ENCODE measurements at places on chromosomes 16 and 17.

DNA sequence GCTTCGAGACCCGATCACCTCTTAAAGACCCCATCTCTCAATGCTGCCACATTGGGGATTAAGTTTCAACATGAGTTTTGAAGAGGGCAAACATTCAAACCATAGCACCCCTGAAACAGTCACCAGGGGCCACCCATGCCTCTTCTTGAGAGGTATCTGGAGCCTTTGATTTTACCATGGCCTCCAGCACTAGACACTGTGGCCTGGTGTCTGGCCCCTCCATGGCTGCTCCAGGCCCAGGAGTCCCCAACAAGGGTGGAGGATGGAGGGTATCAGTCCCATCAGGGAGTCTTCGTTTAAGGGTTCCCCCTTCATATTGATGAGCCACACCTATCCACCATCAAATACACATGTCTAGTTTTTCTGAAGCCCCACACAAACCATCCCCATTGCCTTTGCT lies 66.5 kb upstream of the CDH5 start:
- no peak for DNase-seq

DNA sequence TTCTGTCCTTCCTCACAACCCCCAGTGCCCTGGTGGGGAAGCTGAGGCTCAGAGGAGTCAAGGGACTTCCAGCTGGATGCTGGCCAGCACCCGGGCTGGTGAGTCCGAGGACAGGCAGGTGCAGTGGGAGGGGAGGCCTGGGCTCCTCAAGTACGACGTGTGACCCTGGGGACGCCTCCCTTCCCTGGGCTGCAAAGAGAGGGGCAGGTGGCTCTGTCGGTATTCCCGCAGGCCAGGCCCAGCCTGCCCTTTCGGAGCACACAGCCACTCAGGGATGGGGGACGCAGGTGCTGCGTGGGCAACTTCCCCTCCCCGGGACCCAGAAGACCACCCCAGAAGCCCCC lies 33.1 kb upstream of the PVALEF start:
- no peak for DNase-seq

- peak; percentile 5 for DNase-seq
These were observed 276.5 kb downstream of the XYLT1 start for GRCh38 chr16:17194190-17194780.

DNA sequence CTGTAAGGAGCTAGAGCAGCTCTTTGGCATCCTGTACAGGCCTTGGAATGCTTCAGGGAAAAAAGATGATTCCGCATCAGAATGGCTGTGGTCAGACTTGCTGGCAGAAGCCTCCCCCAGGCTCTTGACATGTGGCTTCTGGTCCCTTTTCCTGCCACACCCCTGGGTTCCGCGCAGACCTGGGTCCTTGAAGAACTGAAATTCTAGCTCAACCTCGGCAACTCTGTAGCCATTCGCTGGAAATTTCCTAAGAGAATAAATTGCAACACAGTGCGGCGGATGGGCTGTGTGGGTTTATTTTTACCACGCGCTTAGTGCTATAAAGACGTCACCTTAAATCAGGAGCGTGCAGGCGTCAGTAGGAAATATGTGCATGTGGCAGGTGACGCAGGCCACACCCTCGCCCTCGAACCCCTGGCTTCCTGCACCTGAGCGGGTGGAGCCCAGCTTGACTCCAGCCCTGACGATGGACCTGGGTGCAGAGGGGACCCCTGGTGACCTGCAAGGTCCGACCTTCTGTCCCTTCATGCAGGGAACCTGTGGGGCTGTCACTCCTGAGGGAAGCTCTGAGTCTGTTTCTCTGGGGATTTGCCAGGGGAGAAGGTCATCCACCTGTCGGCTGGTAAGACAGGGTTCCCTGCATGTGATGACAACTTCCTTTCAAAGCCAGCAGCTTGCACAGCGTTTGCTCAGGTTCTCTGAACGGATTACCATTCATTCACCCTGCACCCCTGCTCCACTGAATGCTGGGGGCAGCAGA lies 46.3 kb downstream of the METRNL start:
- no peak for DNase-seq

- DNase-seq: no peak
These were observed 863.5 kb downstream of the KCNJ2 start for GRCh38 chr17:71032746-71033273.

- no peak for DNase-seq
These were observed 5.5 kb downstream of the DOK4 start for GRCh38 chr16:57480754-57481230.

GRCh38 chr17:57750109-57750871 lies 5.2 kb upstream of the CCDC182 start:
- DNase-seq: no peak

- no peak for DNase-seq
These were observed 447.0 kb downstream of the SOX9 start for GRCh38 chr17:72567774-72568173.

DNA sequence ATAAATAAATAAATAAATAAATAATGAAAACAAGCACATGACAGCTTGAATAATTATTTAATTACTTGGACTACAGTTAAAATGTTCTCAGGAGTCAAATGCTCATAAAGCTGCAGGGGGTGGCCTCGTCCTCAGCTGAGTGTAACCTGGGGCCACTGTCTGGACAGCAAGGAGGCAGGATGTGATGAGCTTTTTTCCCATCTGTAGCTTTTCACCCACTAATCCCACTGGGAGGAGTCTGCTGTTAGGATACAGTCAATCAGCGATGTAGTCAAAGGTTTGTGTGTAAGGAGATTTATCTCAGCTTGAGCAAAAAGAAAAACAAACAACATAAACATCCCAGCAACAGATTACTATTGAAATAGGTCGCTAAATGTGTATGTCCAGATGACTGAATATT lies 22.5 kb downstream of the ZCCHC14 start:
- no peak for DNase-seq

GRCh38 chr16:14300705-14301168 lies 229.6 kb downstream of the MRTFB start:
- peak; percentile 75 for DNase-seq

- no peak for DNase-seq
These were observed 3.1 kb downstream of the MFAP4 start for GRCh38 chr17:19383681-19384470.

GRCh38 chr17:77826132-77826873 lies 132.2 kb upstream of the TNRC6C start:
- no peak for DNase-seq

- no peak for DNase-seq
These were observed 22.1 kb downstream of the TMC7 start for GRCh38 chr16:19005561-19006445.

DNA sequence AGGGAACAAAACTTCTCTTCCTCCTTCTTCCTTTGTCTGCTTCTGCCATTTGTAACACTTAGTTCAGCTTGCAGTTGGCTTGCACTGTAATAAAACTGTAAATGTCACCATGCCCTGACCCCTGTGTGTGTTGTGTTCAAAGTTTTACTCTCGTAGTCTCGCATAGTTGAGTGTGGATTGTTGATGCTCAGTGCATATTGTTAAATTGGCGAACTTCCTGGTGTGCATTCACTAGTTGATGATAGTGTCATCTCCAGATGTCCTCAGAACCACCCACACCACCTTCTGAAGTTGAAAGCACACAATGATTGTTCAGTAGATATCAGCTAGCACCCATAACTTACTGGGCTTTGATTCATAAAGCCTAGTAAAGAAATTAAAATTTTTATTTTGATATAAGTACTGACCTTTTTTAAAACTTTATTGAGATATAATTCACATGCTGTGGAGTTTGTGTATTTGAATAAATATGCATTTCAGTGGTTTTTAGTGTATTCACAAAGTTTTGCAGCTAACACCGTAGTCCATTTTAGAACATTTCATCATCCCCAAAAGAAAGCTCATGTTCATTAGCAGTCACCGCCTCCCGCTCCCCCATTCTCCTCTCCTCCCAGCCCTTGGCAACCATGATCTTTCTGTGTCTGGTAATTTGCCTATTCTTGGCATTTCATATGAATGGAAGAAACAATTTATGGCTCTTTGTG lies 25.0 kb downstream of the USP10 start:
- no peak for DNase-seq

DNA sequence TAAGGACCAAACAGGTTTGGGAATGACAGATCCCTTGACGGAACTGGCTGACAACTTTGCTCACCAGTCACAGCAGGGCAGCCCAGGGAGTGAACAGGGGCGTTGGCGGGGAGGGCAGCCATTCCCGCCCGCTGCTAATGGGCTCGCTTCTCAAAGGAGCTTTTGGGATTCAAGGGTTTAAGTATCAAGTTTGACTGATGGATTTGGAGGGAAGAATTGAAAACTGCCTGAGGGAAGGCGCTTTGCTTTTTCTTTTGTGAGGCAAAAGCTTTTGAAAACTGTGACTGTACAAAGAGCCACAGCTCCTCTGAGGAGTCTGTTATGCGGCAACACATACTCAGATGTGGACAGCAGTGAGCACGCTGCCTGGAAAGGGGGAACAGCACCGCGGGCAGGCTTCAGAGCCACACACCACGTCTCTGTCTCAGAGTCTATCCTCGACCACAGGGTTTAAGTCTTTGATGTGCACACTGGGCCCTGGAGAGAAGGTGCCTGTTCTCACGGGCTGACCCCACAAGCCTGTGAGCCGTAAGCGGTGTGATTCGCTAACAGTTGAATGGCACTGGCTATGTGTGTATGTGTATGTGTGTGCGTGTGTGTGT lies 79.9 kb upstream of the HSBP1 start:
- no peak for DNase-seq

GRCh38 chr16:12637002-12637401 lies 166.7 kb downstream of the CPPED1 start:
- no peak for DNase-seq

DNA sequence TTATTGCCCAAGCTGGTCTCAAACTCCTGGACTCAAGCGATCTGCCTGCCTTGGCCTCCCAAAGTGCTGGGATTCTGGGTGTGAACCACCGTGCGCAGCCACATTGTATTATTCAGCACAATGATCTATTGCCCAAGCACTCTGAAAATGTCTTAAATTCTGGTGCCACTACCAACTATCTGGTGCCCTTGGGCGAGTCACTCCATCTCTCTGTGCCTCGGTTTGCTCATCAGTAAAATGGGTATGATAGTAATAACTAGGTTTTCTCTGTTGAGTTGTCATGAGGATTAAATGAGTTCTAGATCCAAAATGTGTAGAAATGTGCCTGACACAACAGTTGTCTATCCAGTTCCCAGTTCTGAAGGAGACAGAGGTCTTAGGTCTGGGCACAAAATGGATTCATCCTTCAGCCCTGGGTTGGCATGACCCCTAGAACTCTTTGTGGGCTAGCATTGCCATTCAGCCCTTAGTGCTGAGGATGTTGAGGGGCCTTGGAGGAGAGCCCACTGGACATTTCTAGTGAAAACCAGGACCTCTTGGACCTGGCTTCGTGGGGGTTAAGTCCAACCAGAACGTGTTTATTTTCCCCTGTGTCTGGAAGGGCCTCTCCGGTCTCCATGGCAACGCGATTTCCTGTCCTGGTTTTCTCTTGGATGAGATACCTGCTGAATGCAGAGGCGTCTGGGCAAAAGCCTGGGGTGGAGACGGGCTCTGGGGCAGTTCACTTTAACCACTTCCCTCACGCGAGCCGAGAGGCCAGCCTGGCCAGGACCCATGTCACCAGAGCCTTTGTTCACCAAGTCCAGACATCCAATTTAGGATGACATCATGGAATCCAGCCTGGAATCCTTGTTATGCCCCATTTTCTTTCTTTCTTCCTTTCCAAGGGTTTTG lies 43.7 kb upstream of the TNRC6A start:
- peak; percentile 75 for DNase-seq

DNA sequence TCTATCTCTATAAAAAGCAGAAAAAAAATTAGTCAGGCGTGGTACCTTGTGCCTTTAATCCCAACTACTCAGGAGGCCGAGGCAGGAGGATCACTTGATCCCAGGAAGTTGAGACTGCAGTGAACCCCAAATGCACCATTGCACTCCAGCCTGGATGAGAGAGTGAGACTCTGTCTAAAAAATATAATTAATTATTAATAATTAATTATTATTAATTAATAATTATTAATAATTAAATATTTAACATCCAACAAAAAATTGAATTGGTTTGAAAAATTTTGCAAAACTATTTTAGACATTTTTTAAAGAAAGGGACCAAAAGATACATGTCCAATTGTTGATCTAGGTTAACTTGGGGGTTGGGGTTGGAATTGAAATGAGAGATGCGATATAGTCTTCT lies 51.0 kb downstream of the MYH3 start:
- DNase-seq: no peak

- DNase-seq: no peak
These were observed 109.5 kb downstream of the CDH8 start for GRCh38 chr16:61926766-61927165.

DNA sequence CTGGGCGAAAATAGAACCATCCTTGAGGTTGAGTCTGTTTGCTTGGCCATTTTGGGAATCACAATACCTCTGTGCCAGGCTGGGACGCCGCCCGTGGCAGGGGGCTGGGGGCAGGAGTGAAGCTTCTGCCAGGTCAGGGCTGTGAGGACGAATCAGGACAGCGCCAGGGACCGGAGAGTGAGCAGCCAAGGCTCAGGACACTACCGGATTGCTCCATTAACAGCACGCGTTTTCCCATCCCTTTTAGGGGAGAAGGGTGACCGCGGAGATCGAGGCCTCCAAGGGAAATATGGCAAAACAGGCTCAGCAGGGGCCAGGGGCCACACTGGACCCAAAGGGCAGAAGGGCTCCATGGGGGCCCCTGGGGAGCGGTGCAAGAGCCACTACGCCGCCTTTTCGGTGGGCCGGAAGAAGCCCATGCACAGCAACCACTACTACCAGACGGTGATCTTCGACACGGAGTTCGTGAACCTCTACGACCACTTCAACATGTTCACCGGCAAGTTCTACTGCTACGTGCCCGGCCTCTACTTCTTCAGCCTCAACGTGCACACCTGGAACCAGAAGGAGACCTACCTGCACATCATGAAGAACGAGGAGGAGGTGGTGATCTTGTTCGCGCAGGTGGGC lies 23.4 kb downstream of the C1QTNF1 start:
- no peak for DNase-seq

GRCh38 chr17:80842456-80843013 lies 149.1 kb upstream of the CHMP6 start:
- no peak for DNase-seq

- no peak for DNase-seq
These were observed 16.1 kb upstream of the SDK2 start for GRCh38 chr17:73660366-73660765.

DNA sequence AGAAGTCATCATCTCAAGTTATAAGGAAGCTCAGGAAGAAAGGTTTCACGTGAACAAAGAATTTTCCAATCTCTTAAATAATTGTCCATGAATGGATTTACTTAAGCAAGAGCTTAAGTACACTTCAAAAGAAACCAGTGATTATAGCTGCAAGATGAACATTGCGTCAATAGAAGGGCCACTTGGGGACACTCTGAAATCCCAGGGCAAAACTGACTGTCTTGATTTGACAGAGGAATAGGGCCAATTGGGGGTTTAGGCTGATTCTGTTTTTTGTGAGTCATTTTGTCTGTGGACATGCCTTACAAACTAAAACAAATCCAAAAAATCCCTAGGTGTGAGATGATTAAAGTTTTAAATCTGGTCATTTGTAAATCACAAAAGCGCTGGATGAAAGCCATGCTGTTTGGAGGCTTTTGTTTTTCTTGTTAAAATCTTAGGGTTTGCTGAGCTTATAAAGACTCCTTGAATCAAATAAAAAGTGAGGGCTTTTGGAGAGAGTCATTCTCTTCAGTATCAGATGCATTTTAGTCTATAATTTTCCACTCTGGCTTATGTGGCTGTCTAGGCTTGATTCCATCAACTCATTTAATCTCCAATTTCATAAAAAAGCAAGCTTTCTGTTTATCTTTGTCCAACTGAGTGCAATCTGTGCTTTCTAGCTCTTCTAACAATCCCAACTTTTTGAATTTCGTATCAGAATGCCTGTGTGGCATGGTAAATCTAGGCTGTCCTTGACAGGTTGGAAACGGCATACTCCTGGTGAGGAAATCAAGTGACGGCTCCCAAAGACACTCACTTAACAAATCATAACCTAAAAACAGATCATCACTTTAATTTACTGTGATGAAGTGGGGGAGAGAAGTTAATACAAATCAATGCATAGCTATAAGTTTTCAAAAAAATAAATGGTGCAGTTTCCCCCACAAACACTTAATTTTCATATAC lies 98.2 kb upstream of the SOX9 start:
- no peak for DNase-seq

Data from fibroblast of the conjunctiva (primary cell).